Stimulated activated CD4-positive, alpha-beta T cell treated with anti-CD3 and anti-CD28 coated beads, Interleukin-12 subunit alpha, Interleukin-12 subunit beta, amount 100 ng/mL, for 4 hours (primary cell): ENCODE measurements at places on chromosomes 7 and 10.

- DNase-seq = no peak
Observed at GRCh38 chr10:70885481-70885880, 2.9 kb downstream of the PCBD1 start.

DNA sequence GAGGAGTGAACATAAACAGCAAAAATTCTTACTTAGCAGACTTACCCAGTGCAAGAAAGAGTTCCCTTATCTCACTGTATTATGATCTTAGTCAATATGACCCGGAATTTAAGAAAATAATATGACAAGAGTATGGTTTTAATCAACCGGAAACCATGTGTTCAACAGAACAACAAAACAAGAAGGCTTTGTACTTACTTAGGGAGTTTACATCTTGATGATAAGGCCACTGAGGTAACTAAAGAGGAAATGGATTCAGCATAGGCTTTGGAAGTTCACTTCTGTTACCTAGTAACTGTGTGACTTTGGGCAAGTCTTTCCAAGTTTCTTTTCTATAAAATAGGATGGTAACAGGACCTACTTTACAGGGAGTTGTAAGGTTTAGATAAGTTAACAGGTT is 7.4 kb upstream of the FAS start:
- no peak for DNase-seq

- no peak for DNase-seq
Observed at GRCh38 chr10:86165666-86166065, 200.9 kb downstream of the GRID1 start.

DNA sequence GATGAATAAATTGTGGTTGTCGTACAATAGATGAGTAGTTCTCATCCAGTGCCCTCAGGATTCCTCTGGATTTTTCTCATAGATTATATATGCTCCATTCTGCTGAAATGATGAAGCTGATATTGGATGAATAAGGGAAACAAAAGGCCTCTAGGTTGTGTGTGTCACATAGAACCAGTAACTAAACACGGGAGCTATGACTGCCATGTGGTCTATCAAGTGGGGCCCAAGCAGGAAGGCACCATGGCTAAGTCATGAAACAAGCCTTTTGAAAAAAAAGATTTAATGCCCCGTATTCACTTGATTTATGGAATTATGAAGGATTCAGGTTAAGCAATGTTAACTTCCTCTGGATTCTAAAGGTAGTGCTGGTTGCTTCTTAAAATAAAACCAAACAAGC is 225.1 kb downstream of the TCF7L2 start:
- DNase-seq = no peak

DNA sequence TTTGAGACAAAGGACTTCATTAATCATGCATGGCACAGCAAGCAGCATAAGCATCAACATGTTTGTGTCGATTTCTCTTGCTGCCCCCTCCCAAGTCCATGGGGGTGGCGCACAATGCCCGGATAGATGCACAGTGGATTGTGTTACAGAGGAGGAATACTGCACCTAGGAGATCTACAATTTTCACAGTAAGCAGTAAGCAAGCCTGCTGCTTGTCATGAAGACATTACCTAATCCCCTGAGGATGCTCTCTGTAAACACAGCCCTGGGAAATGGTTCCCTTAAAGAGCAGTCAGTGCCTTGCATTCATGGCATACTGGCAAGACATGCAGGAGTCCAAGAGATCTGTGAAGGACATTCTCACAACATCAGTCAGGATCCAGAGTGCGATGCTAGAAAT is 137.7 kb downstream of the ETV1 start:
- no peak for DNase-seq

DNA sequence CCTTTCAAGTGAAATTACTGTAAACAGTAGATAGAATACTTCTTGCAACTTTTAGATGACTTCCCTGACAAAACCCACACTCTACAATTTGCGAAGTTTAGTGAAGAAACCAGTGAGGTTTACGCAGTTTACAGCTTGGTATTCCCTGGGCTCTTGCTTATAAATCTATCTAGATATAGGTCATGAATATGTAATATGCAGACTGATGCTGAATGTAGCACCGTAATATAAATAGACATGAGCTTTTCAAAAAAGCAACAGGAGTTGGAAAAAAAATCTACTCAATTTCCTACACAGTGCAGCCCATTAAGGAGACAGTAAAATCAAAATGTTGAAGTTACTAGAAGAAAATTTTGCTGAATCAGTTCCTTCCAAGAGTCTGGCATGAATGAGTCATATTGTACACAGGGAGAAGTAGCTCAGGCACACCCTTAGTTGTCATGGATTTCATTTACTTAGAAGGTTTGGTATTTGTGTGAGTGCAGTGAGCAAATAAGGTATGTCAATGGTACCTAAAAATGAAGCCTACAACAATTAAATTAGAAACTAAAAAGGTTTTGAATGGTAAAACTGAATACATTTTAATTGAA is 67.7 kb upstream of the NEUROD6 start:
- no peak for DNase-seq

GRCh38 chr10:99280472-99280871 is 44.8 kb upstream of the HPSE2 start:
- DNase-seq = no peak

DNA sequence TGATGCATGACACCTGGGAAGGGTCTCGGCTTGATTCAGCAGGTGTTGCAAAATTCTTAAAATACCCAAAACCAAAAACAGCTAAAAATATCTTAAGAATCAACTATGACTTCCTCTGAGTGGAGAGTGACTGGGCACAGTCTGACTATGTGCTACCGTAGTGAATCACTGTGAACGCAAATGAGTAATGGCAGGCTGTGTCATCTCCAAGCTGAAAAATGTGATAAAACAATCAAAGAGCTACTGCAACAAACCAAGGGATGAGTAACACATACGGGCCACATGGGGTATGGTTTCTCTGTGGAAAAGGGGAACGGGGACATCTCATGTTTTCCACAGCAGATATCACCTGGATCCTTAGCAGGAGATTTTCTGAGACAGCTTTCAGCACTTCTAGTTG is 127.5 kb downstream of the ABCA13 start:
- DNase-seq = no peak

GRCh38 chr7:8365499-8366110 is 67.8 kb upstream of the NXPH1 start:
- no peak for DNase-seq

DNA sequence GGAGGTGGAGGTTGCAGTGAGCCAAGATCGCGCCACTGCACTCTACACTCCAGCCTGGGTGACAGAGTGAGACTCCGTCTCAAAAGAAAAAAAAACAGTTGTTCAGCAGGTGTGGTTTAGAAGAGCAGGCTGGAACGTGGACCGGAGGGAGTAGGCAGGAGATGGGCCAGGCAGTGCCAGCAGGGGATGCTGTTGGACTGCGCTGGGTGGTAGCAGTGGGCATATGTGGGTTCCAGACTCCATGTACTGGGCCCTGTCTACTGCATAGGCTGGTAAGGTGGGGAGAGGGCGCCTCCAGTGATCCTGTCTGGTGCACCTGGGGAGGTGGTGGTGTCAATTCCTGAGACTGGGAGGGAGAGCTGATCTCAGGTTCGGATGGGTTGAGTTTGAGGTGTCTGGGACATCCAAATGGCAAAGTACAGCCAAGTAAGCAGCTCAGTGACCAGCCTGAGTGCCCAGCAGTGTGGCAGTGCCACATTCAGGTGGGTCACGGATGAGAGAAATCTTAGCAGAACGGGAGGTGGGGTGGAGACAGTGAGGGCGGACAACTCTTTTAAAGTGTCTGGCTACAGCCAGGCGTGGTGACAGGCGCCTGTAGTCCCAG is 25.9 kb downstream of the SFXN4 start:
- DNase-seq = peak; percentile 30

DNA sequence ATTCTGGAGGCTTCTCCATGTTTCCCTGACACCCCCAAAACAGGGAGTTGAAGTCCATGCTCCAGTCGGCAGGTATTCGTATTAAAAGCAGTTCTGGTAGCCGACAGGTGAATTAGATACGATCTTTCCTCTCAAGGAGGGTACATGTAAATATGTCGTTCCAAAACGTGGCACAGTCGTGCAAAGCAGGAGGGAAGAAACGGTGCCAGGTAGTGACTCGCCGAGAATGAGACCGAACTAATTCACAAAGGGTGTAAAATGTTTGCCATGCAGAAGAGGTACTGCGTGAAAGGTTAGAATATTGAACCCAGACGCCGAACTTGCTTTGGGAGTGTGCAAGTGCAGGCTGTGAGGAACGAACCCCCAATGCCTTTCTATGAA is 483 bp downstream of the EDRF1 start:
- no peak for DNase-seq

DNA sequence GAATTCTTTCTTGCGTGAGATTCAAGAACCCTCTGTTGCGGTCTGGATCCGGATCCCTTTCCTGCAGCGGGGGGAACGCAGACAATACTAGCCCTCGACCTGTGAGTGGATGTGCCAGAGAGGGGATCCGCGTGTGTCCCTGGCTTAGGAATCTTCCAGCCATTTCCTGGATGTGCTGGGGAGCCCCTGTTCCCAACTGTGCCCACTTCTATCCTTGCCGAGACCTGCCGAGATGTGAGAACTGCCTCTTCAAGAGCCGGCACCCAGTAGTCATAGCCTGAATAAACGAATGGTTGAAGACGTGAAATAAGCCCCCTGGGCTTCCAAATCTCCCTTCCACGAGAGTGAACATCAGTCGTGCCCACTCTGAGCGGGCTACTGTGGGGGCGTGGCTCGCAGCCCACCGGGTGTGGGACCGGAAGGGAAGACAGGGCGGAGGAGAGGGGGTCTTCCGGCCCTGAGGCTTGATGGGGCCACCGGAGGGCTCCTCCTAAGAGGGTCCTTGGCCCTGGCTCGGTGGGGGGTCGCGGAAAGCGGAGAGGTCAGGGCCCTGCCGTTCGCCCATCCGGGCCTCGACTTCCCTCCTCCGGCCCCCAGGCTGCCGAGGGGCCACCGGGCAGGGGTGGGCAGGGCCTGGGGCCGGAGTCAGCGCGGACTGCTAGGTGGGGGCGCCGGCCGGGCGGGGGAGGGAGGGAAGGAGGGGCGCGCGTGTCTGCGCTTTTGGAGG is 1.3 kb upstream of the CCDC136 start:
- DNase-seq = no peak

- DNase-seq = peak; percentile 1
Observed at GRCh38 chr10:77165445-77166208, 472.0 kb downstream of the KCNMA1 start.

- DNase-seq = no peak
Observed at GRCh38 chr7:133275446-133276095, 22.7 kb downstream of the EXOC4 start.

GRCh38 chr10:68284062-68285001 is 47.5 kb upstream of the HNRNPH3 start:
- DNase-seq = no peak

DNA sequence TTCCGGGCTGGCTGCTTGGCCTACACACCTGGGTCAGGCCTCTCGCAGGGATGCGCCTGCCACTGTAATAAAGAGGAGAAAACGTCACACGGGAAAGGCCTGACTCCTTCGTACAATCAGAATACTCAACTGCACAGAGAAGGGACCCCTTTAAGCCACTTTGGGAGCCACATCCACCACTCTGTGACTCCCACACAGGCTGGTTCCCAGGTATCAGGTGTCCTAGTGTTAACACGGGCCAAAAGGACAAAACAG is 5.8 kb upstream of the ZNF736 start:
- DNase-seq = no peak

GRCh38 chr10:4252701-4253100 is 467.7 kb upstream of the KLF6 start:
- DNase-seq = no peak

DNA sequence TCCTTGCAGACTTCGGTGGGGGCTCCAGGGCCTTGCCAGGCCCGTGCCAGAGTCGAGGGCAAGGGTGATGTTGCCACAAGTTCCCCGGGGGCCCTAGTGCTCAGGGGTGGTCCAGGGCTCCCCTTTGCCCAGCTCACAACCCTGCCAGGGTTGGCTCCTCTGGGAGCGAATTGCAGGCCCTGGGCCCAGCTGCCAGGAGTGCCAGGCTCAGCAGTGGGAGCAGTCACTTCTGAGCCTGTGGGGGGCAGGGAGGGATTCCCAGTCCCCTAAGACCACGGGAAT is 43.8 kb downstream of the TCERG1L start:
- DNase-seq = no peak

GRCh38 chr7:25050223-25050622 is 70.2 kb upstream of the OSBPL3 start:
- DNase-seq = no peak

- peak; percentile 54 for DNase-seq
Observed at GRCh38 chr7:8125680-8126444, 136.1 kb downstream of the ICA1 start.

DNA sequence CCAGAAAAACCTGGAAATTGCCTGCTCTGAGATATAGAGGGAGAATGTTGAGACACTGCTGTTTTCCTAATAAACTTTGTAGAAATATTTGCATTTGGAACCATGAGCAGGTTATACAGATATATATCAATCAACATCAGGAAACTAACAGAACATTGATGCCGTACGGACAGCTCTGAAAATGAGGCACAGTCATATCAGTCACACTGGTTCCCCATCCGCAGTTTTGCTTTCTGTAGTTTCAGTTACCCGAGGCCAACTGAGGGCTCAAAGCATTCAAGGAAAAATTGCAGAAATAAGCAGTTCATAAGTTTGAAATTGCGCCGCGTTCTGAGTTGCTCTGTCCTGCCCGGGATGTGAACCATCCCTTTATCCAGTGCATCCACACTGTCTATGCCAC is 137.9 kb downstream of the KLF6 start:
- DNase-seq = no peak

GRCh38 chr10:19204246-19204917 is 155.8 kb downstream of the MALRD1 start:
- no peak for DNase-seq

- DNase-seq = no peak
Observed at GRCh38 chr7:96397936-96398598, 76.2 kb upstream of the SLC25A13 start.

DNA sequence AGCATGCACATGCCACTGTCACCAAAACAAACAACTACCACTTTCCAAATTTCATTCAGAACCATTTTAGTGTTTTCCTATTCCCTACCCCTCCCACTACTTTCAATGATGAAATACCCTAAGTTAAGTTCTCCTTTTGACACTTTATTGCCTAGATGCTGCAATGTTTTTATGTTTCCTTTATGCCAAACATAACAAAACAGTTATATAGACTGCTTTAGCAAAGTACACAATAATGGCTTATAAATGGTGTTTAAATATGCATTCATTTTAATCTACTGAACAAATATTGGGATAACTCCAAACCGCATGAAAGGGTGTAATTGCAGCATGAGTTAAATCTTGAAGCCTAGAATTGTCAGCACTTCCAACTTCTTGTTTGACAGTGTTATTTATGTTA is 69.2 kb downstream of the PHYHIPL start:
- no peak for DNase-seq

GRCh38 chr10:24343686-24344085 is 134.7 kb downstream of the KIAA1217 start:
- DNase-seq = no peak
